ENCODE measurements at places on chromosomes 1 and 21.

GRCh38 chr1:206700445-206701036 is 15.8 kb downstream of the MAPKAPK2 start:
- no peak for DNase-seq

- no peak for DNase-seq
These were observed 15.3 kb downstream of the NOC2L start for GRCh38 chr1:943545-944340.

DNA sequence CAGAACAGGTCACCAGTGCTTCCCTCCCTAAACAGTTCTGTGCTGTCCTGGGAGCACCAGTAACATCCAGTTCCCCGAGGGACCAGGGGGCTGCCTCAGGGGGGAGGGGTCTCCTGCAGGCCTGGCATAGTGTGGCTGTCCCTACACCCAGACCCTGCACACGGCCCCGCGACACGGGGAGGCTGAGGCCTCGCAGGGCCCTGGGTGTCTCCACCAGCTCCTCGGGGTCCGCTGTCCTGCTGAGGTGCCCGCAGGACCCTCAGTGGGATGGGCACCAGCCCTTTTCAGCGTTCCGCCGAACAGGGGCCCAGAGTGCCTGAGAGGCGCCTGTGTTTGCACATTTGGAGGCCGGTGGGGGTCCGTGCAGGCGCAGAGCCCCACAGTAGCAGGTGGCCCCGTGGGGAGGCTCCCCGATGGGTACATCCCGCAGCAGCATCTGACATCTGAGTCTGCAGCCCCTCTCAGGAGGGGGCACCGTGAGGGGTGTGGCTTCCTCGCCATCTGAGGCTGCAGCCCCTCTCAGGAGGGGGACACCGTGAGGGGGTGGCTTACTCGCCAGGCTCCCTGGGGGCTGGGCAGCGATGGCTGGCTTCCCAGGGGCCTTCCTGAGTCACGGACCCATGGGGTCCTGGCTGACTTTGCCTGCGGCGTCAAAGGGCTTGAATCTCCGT is 18.5 kb upstream of the C1orf159 start:
- no peak for DNase-seq

GRCh38 chr1:236734141-236734765 is 48.0 kb downstream of the ACTN2 start:
- no peak for DNase-seq

Measured in CD4-positive, alpha-beta T cell treated with Interleukin-2 at 100 ng/mL for 4 hours (primary cell).